WTC11 (cell line): ENCODE measurements at places on chromosomes 4 and X. TPM values are rescaled to one million over a fixed set of nuclear protein-coding genes. Genes with fewer than 3 reads are reported as not detected.

DNA sequence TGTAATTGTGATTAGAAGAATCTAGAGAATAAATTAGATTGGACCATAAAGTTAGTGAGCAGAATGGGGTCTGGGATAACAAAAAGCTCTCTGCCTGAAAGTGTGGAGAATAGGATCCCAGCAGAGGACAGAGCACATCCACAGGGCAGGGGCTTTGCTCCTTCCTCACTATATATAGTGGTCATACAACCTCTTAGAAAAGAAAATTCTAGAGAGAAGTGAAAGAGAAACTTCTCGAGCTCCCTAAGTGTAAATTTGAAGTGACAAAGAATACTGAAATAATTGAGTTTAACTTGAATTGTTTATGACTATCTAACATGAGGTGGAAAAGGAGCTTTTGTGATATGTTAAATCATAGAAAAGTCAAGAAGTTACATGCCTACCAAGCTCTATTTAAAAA is 14.9 kb downstream of the ADAM29 start:
- no peak for DNase-seq

DNA sequence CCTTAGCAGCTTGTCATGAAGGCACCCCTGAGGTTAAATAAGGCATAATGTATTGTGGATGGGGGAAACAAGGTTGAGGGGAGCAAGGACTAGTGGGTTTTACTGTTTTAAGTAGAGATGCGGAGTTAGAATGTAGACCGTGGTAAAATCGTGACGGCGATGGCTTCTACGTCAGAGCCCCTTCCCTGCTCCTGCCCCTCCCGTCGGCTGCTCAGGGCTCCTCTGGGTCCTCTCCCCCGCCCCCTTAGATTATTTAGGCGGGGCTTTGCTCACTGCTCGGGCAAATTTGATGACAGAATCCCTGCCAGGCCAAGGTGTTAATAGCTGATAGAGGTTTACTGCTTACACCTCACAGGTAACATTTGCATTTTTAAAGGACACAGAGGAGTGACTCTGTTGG is 2.3 kb downstream of the FRMPD3 start:
- peak; percentile 29 for DNase-seq

DYNLT3 gene
- 5.1 to 6.1 TPM (median 5.7 TPM) in 3 replicates for total RNA-seq

PWWP3B gene
- total RNA-seq = 0.52 to 1.5 TPM (median 1.4 TPM) in 3 replicates

ATP8A1 gene
- total RNA-seq = 14.3 to 18.7 TPM (median 15.1 TPM) in 3 replicates
